Stimulated activated effector memory CD8-positive, alpha-beta T cell treated with anti-CD3 and anti-CD28 coated beads, Interleukin-12 subunit alpha, Interleukin-12 subunit beta, amount 100 ng/mL, for 72 hours (primary cell): ENCODE measurements at places on chromosomes 3 and 15.

DNA sequence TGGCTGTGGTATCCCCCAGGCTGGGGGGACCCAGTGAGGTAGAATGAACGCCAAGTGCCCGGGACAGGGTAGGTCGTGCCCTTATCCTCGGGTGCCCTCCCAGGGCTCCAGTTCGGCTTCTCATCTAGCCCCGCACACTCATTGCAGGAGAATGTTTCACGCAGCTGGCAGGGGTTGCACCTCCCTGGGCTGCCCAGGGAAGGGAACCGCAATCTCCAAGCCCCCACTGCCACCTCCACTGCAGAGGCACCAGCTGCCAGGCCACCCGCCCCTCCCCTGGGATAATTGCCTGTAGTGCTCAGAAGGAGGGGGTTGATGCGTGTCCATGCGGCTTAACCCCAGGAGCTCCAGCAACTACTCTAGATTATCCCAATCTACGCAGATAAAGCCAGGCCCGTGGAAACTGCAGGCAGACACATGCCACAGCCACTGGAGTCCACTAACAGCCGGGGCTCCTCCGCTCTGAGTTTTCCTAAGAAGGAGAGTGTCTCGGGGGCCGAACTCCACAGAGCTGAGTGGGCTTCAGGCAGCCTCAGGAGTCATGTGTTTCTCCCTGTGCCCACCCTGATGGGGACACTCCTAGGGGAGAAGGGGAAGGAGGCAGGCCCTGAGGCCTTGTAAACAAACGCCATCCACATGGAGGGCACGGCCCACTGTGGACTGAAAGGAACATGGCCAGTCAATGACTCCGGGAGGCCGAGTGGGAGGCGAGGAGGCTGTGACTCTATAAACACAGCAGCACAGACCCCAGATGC lies 137.2 kb upstream of the IQSEC1 start:
- no peak for DNase-seq

DNA sequence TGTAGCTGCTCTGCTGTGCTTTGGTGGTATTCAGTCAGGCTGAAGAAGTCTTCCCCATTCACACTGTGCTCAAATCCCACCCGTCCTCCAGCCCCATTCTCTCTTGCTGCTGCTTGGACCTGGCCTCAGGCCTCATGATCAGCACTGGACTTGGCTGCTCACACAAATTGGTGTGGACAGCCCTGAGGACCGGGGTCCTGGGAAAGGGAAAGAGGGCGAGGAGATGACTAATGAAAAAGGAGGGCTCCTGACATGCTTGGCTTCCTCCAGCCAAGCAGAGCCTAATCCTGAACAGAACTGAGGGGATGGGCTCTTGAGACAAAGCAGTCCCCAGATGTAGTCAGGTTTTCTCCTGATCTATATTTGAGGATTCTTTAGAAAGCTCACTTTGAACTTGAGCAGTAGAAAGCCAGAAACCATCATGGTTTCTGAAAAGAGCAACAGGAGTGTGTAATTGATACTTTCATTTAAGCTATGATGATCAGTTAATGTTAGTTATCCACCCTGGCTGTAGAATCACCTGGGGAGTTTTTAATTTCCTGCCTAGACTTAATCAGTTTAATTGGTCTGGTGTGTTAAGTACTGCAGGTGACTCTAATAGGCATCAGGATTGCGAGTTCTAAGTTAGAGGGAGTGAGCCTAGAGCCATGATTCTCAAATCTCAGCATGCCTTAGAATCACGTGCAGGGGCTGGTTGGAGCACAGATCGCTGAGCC lies 79.4 kb upstream of the THBS1 start:
- DNase-seq = no peak

DNA sequence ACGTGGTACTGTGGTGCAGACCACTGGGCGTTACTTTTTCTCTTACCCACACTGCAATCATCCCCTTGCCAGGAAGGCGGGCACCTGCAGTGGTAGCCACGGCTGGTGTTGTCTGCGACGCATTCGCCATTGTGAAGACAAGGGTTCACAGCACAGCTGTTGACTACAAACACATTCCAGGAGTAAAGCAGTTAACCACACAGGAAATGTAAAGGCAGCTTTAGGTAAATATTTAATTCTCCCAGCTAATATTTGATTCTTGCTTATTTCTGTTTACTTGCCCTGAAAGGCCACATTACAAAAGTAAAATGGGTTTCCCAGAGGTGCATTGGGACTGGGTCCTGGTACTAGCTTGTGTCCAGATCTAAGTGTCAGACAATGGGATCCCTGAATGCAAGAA lies 45.4 kb downstream of the HEG1 start:
- no peak for DNase-seq

- no peak for DNase-seq
Measured at GRCh38 chr3:119257654-119258410, 17.2 kb upstream of the B4GALT4 start.

- DNase-seq = no peak
Measured at GRCh38 chr15:61479613-61480012, 250.5 kb upstream of the RORA start.

DNA sequence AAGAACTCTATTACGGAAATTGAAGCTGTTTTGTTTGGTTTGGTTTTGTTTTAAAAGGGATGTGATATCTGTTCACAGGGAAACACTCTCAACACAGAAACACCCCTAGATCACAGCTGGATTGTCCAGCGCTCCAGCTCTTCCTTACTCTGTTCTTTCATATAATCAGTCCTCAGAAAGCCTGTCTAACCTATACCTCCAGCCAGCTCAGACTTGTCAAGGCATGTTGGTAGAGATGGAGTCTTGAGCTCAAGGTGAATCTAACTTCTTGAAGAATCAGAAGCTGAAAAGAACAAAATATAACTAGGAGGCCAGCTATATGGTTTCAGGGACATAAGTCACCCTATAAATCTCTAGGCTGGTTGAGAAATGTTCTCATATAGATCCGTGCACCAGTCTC lies 110.2 kb upstream of the EPHA3 start:
- DNase-seq = no peak
